ENCODE measurements at places on chromosomes 7 and 10.

DNA sequence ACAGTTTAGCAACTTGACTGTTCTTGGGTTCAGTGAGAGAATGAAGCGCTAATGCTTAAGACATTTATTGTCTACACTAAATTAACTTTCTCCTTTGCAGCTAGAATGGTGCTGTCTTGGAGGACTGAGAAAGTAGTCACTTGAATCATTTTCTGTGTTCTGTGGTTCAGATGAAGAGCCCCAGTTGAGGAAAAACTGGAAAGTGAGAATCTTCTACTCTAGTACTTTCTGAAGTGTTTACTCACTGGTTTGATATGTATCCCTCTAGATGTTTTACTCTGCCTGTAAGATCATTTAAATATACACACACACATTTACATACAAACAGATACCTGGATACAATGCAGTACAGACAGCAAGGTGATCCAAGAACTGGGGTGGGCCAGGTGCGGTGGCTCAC is 308.1 kb downstream of the CAMK1D start:
- DNase-seq, result no peak

DNA sequence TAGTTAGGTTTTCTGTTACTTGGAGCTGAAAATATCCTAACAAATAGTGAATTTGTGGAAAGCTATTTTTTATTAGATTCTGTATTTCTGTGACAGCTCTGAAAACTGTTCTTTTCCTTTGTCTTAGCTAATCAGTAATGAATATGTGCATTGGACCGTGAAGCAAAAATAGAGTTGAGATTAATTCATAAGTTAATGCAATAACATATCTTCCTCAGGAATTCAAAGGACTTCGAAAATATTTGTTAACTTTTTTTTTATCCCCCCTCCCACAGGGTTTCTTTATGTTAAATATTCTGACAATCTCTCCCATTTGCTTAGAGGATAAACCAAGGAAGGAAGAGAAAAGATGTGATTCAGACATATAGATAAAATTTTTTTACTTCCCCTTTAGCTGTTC is 101.4 kb downstream of the PODXL start:
- no peak for DNase-seq

DNA sequence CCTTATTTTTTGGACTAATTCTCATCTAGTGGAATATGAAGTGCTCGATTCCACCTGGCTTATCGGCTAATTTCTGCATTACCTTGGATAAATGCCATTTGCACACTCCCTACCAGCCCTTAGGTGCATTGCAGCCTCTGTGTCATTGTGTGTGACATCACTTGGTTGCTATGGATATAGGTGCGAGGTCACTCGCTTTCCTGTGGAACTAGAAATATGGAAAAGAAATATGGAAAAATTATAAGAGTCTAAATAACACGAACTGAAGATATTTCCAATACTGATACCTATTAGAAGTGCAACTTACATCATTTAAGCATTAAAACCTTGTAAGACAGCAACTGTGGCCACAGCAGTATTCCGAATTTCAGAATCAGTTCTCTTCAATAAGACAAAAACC is 2.0 kb downstream of the YWHAG start:
- no peak for DNase-seq

DNA sequence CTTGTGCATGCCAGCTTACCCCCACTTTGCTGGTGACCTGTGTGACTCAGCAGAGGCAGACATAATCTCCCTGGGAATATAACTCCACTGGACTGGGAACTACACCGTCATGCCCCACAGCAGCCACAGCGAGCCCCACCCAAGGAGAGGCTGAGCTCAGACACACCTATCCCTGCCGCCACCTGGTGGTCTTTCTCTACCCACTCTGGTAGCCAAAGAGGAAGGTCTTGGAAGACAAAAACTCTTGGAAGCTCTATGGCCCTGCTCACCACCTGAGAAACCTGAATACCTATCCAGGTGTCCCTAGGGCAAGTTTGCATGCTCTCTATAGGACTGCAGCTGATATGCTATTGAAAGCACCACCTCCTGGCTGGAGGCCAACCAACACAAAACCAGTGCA is 48.1 kb downstream of the MYO3A start:
- no peak for DNase-seq

DNA sequence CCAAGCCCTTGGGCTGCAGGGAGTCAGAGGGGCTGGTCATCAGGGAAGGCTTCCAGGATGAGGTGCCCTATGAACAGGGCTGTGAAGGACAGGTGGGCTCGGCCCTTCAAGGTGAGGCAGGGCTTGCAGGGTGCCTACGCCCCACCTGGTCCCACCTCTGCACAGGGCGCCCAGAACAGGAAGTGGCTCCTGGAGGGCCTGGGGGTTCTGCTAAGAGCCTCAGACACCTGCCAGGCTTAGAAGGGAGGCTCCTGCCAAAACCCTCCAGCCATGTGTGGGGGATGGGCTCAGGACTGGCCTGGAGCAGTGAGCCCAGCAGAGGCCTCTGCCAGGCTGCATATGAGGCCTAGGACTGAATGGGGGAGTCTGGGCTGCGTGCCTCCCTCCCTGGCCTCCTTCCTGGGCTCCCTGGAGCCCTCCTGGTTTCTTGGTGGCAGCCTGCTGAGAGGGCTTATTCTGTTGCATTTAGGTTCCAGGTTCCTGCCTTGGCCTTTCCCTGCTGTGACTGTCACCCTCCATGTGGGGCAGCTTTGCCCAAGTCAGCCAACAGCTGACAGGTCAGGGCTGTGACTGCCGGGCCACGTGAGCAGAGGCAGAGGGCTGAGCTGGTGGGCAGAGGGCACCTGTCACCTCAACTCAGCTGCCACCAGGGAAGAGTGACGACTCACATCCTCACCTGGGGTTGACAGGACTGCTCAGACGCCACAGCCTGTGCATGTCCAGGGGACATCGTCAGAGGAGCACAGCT is 45.2 kb upstream of the MSMB start:
- DNase-seq, result no peak

DNA sequence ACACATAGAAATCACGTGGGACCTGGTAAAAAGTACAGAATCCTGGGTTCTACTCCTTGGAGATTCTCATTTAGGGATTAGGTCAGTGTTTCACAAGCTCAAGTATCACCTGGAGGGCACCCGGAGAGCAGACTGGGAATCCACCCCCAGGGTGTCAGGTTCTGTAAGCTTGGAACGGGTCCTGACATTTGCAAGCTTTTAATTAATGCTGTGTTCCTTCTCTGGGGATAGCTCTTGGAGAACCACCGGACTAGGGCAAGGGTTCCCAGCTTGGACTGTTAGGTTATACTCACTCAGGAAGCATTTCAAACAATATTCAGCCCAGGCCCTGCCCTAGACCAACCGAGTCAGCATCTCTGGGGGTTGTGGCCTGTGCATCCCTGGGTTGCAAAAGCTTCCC is 23.0 kb downstream of the TCF7L2 start:
- DNase-seq, result no peak

- DNase-seq, result peak; percentile 5
Measured at GRCh38 chr7:144854839-144855424, 19.1 kb upstream of the TPK1 start.

- no peak for DNase-seq
Measured at GRCh38 chr10:69583106-69583505, 9.9 kb upstream of the NEUROG3 start.

- DNase-seq, result no peak
Measured at GRCh38 chr7:157676001-157676400, 339.2 kb downstream of the DNAJB6 start.

- DNase-seq, result no peak
Measured at GRCh38 chr7:11737723-11738122, 94.3 kb downstream of the THSD7A start.

DNA sequence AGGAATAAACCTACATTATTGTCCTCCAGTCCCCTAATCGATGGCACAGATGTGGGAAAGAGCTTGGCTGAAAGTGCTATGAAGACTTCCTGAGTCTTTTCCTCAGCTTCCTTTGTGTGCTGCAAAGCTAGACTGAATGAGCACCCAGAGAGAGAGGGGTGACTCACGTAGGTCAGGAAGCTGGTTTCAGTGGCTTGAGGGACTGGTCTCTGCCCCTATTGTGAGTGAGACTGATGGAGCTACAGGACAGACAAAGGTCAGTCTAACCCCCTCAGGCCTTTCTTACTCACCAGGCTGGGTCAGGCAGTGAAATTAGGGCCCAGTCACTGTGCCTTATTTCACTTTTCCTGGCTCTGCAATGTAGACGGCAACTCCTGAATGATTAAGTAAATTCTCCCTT is 171.1 kb upstream of the GRB10 start:
- peak; percentile 66 for DNase-seq

- no peak for DNase-seq
Measured at GRCh38 chr7:106952658-106953231, 87.7 kb downstream of the PIK3CG start.

DNA sequence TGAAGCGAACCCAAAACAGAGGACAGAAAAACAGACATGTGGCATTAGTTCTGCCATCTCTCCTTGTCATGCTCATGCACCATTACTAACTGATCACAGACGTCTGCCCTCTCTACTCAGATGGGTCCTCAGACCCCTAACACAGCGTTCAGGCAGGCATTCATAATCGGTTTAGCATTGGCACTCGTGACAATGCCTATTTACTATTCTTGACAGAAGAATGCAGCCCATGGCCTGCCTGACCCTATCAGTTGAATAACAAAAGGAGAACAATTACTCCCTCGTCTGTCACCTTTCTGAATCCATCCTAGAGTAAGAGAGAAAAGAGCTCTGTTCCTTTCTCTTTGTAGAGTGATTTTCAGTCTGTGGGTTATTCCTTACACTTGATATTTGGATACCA is 194.6 kb upstream of the PHYHIPL start:
- DNase-seq, result no peak

DNA sequence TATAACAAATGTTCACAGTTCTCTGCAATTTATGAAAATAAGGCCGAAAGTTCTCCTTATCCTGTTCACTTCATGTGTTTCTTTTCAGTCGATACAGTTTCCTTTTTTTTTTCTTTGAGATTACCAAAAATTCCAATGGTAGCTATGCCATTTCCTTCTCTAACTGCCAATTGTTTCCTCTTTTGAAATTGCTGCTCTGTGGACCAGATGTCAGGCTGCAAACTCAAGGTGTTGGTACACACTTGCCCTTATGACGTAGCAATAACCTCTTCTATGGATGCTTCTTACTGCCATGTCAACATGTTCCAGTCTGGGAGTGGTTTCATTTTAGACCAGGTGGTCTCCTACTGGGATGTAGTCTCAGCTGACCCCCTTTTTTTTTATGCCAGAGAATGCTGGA is 52.9 kb downstream of the CASD1 start:
- no peak for DNase-seq

- no peak for DNase-seq
Measured at GRCh38 chr7:159078193-159078910, 66.3 kb downstream of the VIPR2 start.

DNA sequence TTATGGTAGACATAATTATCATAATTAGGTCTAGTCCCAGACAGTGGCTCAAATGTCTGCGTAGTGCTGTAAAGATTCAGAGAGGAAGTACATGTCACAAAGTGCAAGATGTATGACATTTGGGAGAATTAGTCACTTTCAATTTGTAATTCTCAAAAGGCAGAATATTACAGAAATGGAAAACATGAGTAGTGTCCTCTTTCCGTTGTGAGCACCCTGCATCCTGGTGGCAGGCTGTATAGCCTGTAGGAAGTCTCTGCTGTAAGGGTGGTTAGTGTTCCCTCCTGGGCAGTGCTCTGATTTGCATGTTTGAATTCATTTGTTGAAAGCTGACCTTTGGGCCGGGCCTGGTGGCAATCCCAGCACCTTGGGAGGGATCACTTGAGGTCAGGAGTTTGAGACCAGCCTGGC is 17.0 kb downstream of the CDK14 start:
- no peak for DNase-seq

- no peak for DNase-seq
Measured at GRCh38 chr10:3563298-3563697, 221.7 kb downstream of the KLF6 start.

DNA sequence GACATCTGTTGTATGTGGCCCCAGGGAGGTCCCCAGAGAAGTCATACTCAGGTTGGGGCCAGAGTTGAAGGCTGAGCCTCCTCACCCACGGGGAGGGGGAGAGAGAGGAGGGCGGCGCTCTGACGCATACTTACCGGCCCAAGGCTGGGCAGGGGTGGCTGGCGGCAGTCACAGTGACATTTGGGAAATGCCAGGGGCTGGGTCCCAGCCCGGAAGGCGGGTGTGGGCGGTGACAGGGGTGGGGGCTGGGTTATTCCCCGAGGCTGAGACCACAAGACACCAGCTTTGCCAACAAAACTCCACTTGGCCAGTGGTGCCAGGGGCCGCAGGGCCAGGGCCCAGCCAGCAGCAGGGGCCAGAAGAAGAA is 41.1 kb downstream of the RASGEF1A start:
- no peak for DNase-seq

GRCh38 chr7:36217211-36217960 is 64.3 kb downstream of the EEPD1 start:
- DNase-seq, result no peak

DNA sequence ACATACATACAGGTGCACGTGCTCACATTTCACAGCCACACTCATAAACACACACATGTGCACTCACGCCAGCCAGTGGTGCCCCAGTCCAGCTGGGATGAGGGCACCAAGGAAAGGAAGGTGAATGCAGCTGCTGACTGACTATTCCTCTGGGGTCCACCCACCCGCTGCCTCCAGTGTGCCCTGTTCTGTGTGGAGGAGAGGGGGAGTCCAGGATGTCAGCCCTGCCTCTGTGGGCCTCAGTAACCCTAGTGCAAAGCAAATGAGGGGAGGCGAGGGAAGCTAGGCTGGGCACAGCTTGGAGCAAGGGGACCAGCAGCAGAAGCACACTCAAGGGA is 57.6 kb downstream of the YKT6 start:
- DNase-seq, result no peak

DNA sequence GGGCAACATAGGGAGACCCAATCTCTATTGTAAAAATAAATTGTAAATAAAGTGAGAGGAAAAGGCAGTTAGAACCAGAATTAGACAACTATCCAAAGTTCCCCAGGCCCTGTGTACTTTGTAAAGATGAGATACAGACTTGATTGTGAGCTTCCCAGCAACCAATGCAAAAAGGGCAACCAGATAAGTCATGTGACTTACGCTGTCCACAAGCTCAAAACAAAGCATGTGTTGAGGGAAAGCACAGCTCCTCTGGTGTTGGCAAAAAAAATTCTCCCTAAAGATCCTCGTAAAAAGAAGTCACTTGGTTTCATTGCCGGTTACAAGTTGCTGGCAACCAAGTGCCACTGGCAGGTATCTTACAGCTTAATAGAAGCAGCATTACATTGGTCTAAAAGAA is 154.0 kb downstream of the CUX1 start:
- DNase-seq, result no peak

DNA sequence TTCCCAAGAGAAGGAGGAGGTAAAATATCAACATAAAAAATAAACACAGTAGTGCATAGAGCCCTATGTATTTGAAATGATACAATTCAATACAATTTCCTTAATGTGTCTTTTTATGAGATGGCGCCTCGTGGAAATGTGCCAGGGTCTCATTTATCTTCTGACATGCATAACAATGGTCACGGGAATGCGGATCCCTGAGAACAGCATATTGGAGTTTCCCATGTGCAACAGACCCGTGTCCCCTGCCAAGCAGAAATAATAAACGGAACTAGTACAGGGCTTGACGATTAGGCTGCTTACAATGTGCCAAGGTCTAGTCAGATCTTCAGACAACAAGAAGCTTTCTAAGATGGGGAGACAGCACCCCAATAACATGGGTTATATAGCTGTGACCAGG is 217.9 kb downstream of the ARHGAP21 start:
- no peak for DNase-seq

- DNase-seq, result no peak
Measured at GRCh38 chr10:3213758-3214515, 41.4 kb upstream of the PITRM1 start.

GRCh38 chr7:47504551-47505311 is 77.2 kb downstream of the TNS3 start:
- DNase-seq, result no peak

GRCh38 chr7:142626420-142627035 is 122.7 kb upstream of the PRSS1 start:
- DNase-seq, result peak; percentile 45
